Epithelial cell of proximal tubule (primary cell): ENCODE measurements at places on chromosomes 4 and X.
A peak's percentile ranks its signal among the peaks of the same experiment; 100 is the strongest.

DNA sequence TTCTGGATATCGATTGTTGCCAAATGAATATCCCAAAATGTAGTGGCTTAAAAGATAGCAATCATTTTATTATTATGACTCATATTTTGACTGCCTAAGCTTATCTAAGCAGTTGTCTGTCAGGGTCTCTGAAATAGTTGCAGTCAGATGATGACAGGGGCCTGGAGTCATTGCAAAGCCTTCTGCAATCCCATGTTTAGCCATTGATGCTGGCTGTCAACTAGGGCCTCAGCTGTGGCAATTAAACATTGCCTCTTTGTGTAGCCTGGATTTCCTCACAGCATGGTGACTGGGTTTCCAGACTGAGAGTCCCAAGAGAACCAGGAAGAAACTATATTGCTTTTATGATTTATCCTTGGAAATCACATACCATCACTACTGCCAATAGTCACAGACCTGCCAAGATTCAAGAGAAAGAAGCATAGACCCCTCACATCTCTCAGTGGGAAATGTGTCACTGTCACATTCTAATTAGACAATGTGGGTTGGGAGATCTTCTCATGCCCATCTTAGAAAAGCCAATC is 227.3 kb upstream of the NOCT start:
- DNase-seq: no peak

- DNase-seq: no peak
Observed at GRCh38 chr4:150543042-150543441, 38.9 kb upstream of the MAB21L2 start.

GRCh38 chrX:65034668-65035445 is 58.6 kb upstream of the ZC4H2 start:
- no peak for DNase-seq

- no peak for DNase-seq
Observed at GRCh38 chr4:67725132-67725531, 24.2 kb upstream of the UBA6 start.

DNA sequence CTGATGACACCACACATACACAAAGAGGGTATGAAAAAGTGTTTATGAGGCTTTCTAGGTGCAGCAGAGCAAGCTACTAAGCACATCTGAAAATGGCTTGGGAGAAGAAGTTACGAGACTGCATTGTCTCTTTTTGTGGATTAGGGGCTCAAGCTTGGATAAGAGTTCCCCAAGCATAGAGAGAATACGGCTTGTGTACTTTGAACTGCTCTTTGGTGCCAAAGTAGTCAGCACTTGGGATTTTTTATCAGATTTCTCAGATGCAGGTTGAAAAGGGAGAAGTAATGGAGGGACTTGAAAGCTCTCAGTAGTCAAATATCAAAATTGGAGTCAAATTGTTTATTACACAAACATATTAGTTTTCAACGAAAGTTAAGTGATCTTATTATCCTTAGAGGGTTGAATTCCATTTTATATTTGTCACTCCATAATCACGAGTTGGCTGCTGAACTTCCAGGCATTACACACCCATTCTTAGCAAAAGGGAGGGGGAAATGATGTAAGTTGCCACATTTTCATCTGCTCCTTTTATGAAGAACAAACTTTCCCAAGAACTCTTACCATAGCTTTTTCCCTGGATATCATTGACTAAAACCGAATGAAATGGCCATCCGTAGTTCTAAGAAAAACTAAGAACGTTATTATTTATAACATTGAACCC is 1904.9 kb downstream of the PCDH7 start:
- peak; percentile 43 for DNase-seq

GRCh38 chrX:123525123-123525725 is 207.6 kb downstream of the THOC2 start:
- no peak for DNase-seq

GRCh38 chrX:2261831-2262667 is 238.7 kb downstream of the DHRSX start:
- peak; percentile 59 for DNase-seq

DNA sequence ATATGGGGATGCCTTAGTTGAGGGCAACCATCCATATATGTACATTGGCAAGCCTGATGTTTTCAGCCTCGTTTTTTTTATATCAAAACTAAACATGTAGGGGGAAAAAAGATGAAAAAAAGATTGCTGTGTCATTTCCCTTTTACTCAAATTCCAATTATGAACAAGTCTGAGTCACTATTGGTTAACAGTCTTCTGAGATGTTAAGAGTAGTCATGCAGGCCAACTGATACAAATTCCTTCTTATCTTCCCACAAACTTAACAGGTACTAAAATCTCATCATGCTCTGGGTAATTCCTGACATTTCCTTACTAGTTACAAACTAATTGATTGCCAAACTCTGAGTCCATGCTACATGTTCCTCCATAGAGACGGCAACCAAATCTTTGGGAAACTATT is 222.1 kb downstream of the FRMPD4 start:
- peak; percentile 6 for DNase-seq

- DNase-seq: no peak
Observed at GRCh38 chrX:20452487-20452886, 185.8 kb upstream of the RPS6KA3 start.

GRCh38 chr4:140138428-140138827 is 15.6 kb downstream of the MAML3 start:
- no peak for DNase-seq

GRCh38 chrX:154541896-154542722 is 4.5 kb downstream of the G6PD start:
- no peak for DNase-seq

DNA sequence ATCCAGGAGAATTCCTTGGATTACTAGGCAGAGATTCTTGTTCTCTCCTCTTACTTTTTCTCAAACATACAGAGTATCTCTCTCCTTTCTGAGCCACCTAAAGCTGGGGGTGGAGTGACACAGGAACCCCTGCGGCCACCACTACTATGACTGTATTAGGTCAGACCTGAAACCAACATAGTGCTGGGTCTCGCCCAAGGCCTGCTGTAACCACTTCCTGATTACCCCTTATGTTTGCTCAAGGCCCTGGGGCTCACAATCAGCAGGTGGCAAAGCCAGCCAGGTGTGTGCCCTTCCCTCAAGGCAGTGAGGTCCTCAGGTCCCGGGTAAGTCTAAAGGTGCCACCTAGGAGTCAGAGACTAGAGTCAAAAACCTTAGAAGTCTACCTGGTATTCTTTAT is 166.4 kb downstream of the PARM1 start:
- DNase-seq: no peak

DNA sequence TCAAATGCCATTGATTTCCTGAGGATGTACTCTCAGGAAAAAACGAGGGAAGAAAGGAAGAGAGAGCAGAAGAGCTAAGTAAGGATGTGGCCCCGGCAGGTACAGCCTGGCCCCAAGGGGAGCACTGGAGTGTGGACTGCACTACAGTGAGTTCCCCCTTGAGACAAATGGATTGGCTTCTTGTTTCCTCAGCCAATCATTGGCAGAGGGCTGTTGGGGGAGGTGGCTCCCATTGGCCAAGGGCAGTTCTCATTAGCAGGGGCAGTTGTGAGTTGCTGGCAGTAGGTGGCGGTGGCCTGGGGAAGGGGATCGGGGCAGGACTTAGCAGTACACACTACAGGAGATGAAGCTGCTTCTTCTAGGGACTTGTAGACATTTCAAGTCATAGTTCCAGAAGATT is 24.1 kb upstream of the OCIAD2 start:
- no peak for DNase-seq

GRCh38 chr4:176443117-176443516 is 123.4 kb downstream of the SPCS3 start:
- DNase-seq: no peak

DNA sequence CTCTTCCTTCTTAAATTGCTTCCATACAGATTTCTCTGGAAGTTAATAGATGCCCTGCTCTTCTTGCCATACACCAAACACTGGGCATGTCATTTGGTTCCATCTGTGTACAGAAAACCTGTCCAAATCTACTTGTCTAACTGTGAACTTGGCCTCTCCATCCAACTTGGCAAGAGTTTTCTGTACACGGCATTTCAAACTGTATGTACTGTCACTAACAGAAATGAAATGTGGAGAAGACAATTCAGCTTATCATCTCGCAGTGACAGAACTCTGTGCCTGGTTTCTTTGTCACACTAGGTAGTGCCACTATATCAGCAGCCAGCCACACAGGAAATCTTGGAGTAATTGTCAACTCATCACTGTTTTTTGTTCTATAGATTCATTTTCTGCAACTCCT is 58.2 kb downstream of the CXXC4 start:
- no peak for DNase-seq

- no peak for DNase-seq
Observed at GRCh38 chr4:16687011-16687410, 211.4 kb downstream of the LDB2 start.

GRCh38 chr4:134147941-134148340 is 53.6 kb downstream of the PABPC4L start:
- DNase-seq: no peak

DNA sequence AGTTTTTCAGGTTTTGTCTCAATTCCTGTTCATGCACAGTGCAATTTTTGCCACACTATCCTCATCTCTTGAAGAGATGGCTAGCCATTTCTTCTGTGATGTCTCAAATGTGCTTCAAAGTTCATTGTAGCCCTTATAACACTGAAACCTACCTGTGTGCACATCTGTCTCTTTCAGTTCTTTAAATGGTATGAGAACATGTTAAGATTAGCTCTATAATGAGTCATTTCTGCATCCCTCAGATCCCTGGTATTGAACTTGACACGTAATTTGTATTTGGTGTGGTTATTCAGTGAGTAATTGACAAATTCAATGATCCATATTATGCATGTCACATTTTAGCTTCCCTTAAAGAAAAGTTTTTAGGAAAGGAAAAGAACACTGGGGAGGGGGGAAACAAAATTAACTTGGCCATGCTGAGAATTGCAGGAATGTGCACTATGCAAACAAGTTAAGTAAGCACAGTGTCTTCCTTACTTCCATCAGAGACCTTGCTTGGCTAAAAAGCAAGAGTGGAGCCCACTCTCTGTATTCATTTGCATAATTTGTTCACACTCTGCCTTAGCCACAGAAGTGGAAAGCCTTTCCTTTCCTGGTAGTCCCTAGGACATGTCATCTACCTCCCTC is 659.8 kb upstream of the MAGEB2 start:
- no peak for DNase-seq

DNA sequence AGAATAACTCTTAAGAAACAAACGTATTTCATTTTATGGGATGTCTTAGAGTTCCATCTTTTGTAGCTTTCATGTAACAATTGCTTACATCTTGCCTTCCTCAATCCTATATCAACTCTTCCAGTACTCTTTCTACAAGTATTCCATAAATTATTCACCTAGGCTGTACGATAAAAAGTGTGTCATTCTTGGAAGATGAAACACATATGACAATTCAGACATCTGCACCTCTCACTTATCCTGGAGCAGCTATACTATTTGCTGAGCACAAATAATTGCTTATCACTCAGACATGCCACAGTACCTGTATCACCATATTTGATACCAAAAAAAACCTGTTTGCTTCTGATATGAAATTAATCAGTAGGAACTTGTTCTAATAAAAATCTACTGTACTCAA is 1.0 kb downstream of the POF1B start:
- DNase-seq: no peak

DNA sequence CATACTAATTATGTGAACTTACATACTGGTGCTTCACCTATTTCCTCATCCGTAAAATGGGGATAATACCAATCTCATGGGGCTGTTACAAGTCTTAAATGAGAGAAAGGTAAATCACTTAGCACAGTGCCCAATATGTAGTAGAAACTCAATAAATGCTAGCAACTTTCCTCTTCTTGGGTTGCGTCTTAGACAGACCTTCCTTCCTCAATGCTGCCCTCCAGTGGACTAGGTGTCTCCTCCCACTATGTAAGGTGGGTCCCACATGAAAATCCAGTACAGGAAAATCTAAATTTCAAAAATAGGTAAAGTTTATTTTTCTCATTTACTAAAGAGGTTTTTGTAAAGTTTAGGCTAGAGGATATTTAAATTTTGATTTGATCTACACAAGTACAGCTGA is 20.6 kb downstream of the ZDHHC9 start:
- no peak for DNase-seq

- no peak for DNase-seq
Observed at GRCh38 chr4:19300213-19300612, 951.5 kb upstream of the SLIT2 start.

DNA sequence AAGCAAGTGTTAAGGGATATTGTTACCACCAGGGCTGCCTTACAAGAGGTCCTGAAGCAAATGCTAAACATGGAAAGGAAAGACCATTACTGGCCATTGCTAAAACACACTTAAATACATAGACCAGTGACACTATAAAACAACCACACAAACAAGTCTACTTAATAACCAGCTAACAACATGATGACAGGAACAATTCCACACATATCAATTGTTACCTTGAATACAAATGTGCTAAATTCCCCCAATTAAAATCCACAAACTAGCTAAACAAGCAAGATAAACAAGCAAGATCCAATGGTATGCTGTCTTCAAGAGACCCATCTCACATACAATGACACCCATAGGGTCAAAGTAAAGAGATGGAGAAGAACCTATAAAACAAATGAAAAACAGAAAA is 20.5 kb upstream of the MAGEA8 start:
- no peak for DNase-seq

- DNase-seq: peak; percentile 68
Observed at GRCh38 chrX:14398725-14399124, 130.6 kb upstream of the GLRA2 start.

GRCh38 chrX:23694606-23695005 is 27.3 kb downstream of the PRDX4 start:
- DNase-seq: no peak

- peak; percentile 56 for DNase-seq
Observed at GRCh38 chr4:150518559-150518958, 63.4 kb upstream of the MAB21L2 start.

- DNase-seq: no peak
Observed at GRCh38 chrX:22155126-22155525, 117.6 kb upstream of the CBLL2 start.

DNA sequence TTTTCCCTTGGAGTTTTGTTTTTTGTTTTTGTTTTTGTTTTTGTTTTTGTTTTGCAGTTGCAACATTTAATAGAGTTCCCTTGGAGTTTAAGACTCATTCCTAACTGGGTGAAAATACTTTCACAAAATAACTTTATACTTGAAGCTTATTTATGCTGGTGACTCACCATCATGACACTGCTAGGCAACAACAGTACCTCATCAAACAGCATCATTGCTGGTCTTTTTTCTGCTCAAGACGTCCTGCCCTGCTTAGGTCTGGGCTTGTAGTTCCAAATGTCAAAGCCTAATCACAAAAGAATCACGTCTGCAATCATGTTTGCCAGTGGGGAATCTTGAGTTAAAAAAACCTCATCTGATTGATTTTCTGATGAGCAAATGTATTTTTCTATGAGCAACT is 105.7 kb upstream of the PRPS2 start:
- DNase-seq: no peak
